ENCODE measurements at places on chromosomes 11 and 22.

- DNase-seq = no peak
Observed at GRCh38 chr11:76291576-76292526, 85.5 kb upstream of the WNT11 start.

- DNase-seq = no peak
Observed at GRCh38 chr22:24878969-24879368, 67.5 kb downstream of the LHFPL7 start.

DNA sequence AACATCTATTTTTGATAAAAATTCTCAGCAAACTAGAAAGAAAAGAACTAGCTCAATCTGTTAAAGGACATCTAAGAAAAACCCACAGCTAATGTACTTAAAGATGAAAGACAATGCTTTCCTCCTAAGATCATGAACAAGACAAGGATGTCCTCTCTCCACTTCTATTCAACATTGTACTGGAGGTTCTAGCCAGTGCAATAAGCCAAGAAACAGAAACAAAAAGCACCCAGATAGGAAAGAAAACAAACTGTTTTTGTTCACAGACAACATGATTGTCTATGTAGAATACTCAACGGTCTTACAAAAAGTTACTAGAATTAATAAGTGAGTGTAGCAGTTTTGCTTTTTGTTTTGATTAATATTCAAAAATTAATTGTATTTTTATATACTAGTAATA lies 7.8 kb downstream of the CD3D start:
- no peak for DNase-seq

GRCh38 chr11:74220376-74220775 lies 49.3 kb downstream of the PPME1 start:
- no peak for DNase-seq

DNA sequence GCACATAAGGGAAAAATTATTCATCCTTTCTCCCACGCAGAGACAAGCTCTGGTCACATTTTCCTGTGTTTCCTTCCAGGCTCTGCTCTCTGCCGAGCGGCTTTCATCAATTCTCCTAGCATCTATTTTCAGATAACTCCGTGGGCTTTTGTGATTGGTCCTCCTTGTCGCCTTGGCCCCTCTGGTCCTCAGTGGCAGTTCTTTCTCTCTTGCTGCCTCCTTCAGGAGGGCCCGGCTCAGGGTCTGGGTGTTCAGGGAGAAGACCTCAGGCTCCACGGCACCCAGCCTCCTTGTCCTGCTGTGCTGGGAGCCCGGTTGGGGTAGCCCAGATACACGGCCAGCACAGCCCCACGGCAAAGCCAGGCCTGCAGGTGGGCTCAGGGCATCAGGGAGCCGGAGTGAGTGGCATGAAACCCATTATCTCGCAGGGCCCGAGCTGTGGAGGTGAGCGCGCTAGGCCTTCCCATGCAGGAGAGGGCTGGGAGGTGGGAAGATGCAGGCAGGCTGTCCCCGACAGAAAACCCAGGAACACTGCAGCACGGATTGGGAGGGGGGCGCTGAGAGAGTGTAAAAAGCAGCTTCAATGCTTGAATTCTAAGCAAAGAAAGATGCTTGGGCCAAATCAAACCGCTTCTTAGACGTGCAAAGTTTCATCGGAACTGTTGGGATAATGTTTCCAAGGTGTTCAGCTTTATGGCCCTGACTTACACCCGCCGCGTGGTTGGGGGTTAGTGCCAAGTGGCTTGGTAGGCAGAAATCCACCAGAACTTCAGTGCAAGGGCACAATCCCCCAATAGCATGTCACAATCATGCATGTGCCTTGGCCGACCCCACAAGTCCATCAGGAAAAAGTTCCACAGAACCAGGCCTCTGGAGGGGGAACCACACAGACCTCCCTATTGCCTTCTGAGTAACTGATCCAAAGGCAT lies 81.9 kb upstream of the WNT7B start:
- DNase-seq = no peak

DNA sequence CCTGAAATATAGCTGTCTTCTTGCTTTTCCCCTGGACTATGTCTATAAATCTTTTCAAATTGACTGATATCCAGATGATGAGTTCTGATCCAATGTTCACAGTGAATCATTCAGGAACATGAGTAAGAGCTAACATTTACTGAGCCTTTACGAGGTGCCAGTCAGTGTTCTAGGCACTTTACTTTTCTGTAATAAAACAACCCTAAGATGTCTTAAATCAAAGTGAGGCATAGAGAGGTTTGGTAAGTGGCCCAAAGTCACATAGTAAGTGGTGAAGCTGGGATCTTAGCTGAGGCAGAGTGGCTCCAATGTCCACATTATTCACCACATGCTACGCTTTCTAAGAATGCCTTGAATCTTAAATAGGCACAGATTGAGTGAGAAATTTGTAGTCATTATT lies 79.9 kb upstream of the OR4C15 start:
- DNase-seq = no peak

GRCh38 chr11:60512651-60513225 lies 2.5 kb upstream of the MS4A13 start:
- DNase-seq = no peak

DNA sequence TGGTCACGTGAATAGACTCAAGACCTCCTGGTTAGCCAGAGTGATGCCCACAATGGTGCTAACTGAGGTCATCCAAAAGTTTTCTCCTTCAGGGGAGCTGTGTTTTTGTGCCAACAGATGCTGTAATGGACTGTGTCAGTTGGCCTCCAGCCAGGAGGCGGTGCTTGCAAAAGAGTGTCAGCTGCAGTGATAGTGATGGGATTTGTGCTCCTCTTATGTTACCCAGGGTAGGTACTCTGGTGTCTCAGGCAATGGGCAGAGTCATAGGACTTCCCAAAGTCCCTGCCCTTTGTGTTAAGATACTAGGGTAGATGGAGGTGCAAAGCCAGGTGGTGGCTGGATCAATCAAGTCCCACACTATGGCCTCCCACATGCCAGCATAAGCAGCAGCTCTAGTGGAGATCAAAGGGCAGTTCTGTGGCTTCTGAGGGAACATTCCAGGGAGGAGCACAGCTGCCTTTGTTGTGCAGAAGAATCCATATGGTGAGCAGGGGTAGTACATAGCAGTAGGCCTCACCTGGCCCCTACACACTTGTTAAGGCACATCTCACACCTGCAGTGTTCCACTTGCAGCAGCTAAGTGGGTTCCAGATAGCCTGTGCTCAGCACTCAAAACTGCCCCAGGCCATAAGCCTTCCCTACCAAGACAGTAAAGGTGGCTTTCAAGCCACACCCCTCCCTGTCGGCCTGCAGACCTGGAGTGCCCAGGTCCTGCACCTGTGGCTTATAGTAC lies 9.4 kb upstream of the FANCF start:
- DNase-seq = no peak

GRCh38 chr22:29106839-29107238 lies 34.0 kb downstream of the KREMEN1 start:
- no peak for DNase-seq

GRCh38 chr11:30859669-30860068 lies 273.5 kb upstream of the MPPED2 start:
- no peak for DNase-seq

DNA sequence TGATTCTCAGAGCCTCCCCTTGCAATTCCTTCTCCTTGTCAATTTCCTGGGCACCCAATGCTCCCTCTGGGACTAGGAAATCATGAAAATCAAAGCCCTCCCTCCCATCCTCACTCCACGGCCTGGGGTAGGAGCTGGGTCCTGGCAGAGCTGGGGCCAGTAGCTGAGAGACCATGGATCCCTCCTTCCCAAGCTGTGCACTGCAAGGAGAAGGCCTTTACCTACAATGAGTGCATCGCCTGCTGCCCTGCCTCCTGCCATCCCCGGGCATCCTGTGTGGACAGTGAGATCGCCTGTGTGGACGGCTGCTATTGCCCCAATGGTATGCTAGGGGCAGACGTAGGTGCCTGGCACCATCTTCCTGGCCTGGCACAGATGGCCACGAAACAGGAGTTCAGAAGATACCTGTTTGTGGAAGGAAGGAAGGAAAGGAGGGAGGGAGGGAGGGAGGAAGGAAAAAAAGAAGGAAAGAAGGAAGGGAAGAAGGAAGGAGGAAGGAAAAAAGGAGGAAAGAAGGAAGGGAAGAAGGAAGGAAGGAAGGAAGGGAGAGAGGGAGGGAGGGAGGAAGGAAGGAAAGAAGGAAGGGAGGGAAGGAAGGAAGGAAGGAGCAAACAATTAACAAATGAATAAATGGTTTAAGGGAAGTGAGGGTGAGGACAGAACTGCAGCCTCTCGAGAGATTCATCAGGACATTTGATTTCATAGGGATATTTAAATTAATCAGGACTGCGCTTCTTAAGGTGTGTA lies 12.5 kb downstream of the OTOG start:
- DNase-seq = no peak

- DNase-seq = no peak
Observed at GRCh38 chr11:132811649-132812048, 720.7 kb downstream of the OPCML start.

- no peak for DNase-seq
Observed at GRCh38 chr22:36873614-36874308, 13.0 kb downstream of the NCF4 start.

DNA sequence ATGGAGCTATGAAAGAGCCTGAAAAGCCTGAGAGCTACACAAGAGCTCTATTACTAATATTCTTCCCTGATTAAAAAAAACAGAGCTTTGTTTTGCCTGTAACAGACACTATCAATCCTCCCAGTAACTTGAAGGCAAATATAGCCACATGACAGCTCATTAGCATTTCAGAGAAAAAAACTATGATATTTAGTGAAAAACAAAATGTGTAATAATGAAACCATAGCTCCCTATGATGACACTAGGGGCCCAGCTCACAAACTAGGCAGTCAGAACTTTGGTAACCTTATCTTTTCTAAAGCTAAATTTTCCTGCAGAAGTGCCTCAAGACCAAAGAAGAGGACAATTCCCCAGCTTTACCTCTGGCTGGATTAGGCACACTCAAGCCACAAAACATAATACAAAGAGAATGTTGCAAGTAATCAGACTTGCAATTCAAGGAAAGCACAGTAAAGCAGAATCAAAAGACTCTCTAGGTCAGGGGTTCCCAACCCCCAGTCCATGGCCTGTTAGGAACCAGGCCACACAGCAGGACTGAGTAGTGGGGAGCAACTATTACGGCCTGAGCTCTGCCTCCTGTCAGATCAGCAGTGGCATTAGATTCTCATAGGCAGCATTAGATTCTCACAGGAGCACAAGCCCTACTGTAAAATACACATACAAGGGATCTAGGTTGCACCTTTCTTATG lies 53.3 kb downstream of the MRTFA start:
- DNase-seq = no peak

DNA sequence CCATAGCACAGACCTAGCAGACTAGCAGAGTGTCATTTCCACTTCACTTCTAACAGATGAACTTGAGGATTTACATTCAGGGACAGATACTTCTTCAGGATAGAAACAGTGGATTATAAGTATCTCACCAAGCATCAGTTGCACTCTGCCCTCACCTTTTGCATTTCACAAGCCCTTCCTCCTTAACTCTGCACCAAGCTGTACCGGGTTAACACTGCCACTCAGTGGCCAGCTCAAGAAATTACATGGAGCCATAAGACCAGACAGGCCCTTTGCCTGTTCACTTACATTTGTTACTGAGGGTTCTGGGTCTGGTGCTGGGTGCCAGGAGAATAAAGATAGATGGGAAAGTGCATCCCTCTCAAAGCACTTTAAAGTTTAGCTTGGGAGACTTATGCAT lies 309.8 kb downstream of the SHANK2 start:
- no peak for DNase-seq

GRCh38 chr11:75656044-75656727 lies 12.7 kb downstream of the MAP6 start:
- no peak for DNase-seq

- no peak for DNase-seq
Observed at GRCh38 chr11:11409224-11409623, 56.2 kb upstream of the CSNK2A3 start.

DNA sequence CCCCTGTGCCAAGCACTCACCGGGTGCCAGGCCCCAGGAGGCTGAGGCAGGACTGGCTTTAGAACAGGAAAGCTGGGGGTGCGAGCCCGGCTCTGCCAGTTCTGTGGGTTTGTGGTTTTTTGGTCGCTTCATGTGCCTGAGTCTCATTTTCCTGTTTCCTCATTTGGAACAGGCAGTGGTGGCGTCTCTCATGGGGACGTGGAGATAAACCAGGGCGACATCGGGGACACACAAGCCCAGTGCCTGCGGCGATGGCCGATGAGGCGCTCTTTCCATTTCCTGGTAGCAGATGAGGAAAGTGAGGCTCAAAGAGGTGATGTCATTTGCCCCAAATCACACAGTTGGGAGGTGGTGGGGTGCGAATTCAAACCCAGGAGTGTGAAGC lies 20.8 kb upstream of the CHKA start:
- no peak for DNase-seq

DNA sequence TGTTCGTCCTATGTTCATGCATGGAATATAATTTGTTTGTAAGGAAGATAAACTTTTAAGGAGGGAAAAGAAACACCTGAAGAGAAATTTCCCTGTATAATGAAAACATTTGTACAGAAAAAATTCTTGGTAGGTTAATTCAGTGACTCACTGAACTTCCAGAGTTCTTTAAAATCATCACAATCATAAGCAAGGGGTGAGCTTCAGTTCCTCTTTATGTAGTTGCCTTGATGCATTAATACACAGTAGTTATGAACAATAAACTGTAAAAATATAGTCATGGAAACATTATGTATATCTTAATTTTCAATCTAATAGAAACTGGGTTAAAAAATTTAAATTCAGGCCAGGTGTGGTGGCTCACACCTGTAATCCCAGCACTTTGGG lies 1.1 kb upstream of the C11orf65 start:
- DNase-seq = no peak

DNA sequence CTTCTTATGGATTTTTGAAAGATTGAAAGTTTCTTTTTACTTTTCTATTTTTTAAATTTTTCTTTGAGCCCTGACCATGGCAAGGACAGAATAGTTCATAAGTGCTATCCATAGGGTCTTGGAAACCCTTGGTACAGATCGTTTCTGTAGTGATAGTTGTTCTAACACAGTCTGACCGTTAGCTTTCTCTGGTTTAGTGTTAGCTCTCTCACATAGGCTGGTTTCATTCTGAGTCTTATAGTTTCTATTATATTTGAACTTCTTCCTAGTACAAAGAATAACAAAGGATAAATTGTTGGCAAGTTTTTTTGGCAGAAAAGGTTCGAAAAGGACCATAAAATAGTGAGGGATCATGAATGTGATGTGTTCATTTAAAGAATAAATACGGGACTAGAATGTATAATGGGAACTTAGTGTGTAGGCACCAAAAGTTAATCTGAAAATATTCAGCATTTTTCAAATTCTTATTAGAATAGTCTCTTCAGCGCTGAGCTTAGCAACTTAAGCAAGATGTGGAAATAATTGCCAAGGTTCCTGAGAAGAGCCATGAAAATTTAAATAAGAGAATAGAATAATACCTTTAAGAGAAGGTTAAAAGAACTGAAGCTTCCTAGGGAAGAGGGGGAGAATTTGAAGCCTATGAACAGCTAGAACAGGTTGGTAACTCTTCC lies 24.1 kb downstream of the FDX1 start:
- DNase-seq = no peak

GRCh38 chr22:50315289-50316113 lies 8.1 kb upstream of the PLXNB2 start:
- no peak for DNase-seq

GRCh38 chr11:77144196-77144856 lies 16.3 kb downstream of the MYO7A start:
- no peak for DNase-seq

GRCh38 chr11:10653946-10654810 lies 39.4 kb downstream of the IRAG1 start:
- DNase-seq = no peak

Data from NCI-H1436 treated with DMSO at 0.1 percent for 48 hours (cell line).